Femur (tissue), 1 donor: ENCODE measurements at places on chromosomes 5 and 9.

DNA sequence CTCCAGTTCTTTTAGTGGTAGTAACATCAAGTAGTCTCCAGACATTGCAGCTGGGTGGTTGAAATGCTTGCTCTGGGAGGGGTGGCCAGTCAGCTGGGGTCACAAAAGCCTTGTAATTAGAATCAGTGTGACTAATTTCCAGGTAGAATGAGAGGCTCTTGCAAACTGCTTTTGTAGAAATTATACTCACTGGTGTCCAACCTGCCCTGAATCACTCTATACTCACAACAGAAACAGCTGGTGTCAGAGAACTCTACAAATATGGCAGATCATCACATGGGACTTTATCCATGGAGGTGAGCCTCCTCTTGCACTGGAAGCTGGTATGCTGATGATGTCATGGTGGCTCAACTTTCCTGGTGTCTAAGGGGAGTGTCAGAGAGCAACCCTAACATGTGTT, 71.3 kb downstream of the SH3TC2 start:
- no peak for DNase-seq

GRCh38 chr9:69757996-69758675, 1.7 kb downstream of the PTAR1 start:
- DNase-seq = peak; percentile 18

DNA sequence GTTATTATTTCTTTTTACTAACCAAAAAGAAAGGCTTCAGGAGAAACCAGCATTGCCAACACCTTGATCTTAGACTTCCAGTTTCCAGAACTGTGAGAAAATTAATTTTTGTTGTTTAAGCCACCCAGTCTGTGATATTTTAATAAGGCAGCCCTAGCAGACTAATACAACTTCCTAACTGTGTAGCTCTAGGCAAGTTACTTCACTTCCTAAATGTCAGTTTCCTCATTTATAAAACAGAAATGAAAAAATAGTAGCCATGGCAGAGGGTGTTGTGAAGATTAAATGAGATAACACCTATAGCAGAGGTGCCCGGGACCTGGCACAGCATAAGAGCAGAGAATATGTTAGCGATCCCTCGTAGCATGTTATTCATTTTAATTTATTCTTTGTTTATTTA, 66.6 kb upstream of the HAND1 start:
- no peak for DNase-seq

DNA sequence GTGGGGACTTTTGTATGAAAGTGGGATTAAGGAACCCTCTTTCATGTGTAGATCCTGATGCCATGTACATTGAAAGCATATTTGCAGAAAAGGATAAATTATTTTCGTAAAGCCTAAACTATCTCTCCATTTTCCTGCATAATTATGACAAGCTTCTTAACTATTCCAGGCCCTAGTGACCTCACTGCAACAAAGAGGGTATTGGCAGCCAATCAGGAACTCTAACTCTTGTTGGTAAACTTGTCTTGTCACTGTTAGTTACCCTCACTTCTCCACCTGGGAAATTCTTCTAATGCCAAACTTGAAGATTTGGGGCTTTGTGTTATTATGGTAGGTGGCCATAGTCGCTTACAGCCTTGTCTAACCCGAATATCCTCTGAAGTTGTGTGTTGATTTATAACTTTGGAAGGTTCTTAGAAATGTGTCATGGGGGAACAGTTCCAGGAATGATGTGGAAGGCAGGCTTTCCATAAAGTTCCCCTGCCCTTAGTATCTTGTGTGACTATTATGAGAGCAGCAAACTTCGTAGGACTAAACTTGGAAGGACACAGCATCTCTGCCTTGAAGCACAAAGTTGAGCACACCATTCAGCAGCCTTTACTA, 52.5 kb downstream of the IQGAP2 start:
- no peak for DNase-seq

- DNase-seq = peak; percentile 77
Observed at GRCh38 chr9:87678650-87679355, 47.1 kb upstream of the CTSL start.

GRCh38 chr5:75337366-75338021, 474 bp downstream of the HMGCR start:
- no peak for DNase-seq

DNA sequence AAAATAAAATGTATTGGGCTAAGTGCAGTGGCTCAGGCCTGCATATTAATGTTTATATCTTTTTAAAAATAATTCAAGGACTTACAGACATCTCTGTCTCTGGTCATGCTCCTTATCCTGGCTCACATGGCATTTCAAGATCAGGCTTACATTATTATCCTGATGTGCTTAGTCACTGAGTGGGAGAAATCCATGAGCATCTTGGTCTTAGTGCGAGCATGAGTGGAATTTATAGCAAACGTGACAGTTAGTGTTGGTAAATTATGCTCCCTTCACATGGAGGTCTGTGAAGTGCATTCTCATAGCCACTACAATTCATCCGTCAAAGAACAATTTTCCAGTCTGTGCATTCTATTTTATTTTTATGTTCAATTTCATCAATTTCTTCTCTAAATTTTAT, 237.8 kb upstream of the EDIL3 start:
- no peak for DNase-seq

GRCh38 chr5:153347611-153348010, 142.9 kb upstream of the GRIA1 start:
- DNase-seq = no peak

DNA sequence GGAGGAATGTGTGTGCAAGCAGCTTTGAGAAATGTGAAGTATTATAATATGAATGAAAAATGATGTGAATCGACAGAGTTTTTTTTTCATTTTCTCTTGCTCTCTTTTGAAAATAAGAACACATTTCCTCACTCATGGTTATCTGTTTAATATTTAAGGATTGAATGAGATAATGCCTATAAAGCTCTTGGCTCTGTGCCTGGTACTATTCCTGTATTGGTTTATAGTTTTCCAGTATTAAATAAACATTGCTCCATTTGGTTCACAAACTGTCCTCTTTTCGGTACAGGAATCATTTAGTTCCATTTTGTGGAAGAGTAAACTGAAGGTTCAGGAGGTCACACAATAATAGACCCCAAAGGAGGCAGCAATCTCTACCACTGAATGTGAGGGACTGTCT, 1185.5 kb upstream of the WWC1 start:
- no peak for DNase-seq

- DNase-seq = no peak
Observed at GRCh38 chr5:37847978-37848425, 8.2 kb upstream of the GDNF start.

- no peak for DNase-seq
Observed at GRCh38 chr5:93566091-93566490, 14.9 kb downstream of the NR2F1-AS1 start.

DNA sequence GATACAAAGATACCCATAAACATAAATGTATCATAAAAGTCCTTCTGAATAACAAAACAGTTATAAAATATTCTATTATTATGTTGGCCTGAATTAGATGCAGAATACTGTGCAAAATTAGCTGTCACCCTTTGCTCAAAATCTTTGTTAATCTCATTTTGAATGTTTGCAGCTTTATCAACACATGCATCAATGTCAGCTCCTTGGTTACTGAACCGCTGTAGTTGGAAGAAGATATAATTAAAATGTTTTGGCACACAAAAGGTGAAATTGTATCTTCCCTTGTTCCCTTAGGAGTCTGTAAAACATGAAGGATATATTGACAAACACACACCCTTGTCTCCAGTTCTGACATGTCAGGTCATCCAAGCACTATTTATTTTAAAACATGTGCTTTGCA, 146.3 kb upstream of the POU5F2 start:
- DNase-seq = no peak

- no peak for DNase-seq
Observed at GRCh38 chr9:91765296-91765695, 184.7 kb downstream of the ROR2 start.

DNA sequence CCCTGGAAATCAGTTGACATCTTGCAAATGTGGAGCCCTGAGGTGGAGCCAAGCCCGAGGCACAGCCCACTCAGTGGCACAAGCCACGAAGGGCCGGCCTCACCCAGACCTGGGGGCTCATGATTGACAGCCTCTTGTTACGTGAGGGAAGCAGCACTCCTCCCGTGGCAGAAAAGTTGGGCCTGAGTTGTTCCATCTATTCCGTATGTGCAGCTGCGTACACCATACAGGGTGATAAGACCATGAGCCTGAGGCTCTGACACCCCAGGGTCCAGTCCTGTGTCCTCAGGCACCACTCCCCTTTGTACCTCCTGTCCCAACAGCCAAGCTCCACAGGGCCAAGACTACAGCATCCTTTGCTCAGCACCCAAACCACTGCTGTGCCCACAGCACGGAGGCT, 1.9 kb upstream of the ORM2 start:
- DNase-seq = no peak

DNA sequence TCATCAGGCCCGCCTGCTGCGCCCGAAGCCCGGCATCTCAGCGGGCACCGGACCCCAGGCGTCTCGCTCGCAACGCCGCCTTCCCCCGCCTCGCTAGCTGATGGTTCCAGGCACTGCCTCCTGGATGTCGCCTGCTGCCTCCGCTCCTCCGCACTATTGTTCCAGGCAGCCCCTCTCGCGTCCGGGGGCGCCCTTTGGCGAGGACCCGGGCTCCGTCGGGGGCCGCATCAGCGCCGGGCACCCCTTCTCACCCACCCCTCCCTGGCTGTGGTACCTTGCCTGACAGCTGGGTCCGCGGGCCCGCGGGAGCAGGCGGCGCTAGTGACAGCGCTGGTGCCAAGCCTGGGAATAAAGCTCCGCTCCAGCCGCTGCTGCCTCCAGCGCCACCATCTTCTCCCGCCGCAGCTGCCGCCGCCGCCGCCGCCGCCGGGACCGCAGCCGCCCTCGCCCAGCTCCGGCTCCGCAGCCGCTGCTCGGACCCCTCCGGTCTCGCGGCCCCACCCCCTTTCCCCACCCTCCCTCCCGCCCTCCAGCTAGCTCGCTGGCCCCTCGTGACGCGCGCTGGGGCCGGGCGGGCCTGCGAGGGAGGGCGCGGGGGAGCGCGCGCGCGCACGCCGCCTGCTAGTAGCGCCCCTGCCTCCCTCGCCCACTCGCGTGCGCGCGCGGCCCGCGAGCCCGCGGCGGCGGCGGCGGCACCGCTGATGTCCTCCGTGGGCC, at the start of gene APBA1:
APBA1 (minus strand) TSS at position 493 of the 717 bp plus-strand sequence.
- DNase-seq = peak; percentile 88

DNA sequence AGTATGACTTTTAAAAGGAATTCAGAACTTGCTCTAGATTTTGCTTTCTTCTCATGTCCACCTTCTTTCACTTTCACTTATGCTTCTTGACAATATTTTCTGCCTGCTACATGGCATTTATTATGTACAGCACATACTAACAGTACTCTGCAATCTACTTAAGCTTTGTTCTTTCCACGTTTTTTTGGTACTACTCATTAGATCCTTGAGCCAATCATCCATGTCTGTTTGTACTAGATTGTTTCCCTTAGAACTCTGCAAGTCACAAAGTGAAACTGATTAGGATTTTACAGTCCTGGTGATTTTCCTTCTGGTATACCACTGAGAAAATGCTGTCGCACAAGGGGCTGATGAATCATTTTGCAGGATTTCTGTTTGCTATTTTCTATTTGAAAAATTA, 78.3 kb downstream of the PARP8 start:
- DNase-seq = no peak
